Esophagus muscularis mucosa (tissue), 4 donors: ENCODE measurements at places on chromosomes 13 and 19. TPM values are rescaled to one million over a fixed set of nuclear protein-coding genes. Genes with fewer than 3 reads are reported as not detected.
A peak's percentile ranks its signal among the peaks of the same experiment; 100 is the strongest.

- no peaks in the 10 kb centered on the region for H3K27me3 ChIP-seq
- no peaks in the 10 kb centered on the region for H3K4me1 ChIP-seq
Observed at GRCh38 chr13:19818223-19818842, 35.6 kb upstream of the PSPC1 start.

DNA sequence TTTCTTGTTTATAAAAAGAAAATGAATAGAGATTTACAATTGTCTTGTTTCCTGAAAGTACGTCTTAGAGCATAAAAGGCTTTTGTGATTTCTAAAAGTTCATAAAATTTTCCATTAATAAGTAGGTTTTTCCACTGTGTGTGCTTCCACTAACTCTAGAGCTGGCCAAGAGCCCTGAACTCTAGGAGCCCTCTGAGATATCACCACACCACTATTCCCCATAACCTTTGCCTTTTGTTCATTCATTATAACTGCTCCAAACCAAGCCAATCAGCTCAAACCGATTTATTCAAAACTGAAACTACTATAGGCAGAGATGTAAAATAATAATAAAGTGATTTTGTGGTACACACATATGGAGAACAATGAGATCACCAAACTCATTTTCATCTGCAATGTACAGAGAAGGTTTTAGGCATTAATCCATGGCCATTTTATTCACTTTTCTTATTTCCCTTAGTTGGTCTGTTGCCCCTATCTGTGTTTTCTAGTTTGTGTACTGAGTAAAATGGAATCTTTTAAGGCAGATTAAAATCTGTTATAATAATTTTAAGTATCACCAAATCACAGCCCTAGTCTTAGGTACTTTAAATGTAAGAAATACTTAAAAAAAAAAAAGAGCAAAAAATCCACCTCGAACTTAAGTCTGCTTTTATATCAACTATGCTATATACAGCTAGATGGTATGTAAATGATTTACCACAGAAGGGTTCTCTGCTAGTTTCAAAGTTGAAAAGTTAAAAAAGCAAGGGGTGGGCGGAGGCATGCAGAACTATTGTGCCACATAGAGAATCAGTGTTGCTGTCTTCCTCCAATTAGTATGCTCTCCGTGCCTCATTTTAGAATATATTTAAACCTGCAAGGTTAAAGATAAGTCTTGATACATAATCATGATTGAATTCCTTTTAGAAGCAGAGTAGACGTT, 311.3 kb downstream of the KLF12 start:
- H3K27ac ChIP-seq: no peak overlapping the region
- no peak overlapping the region for H3K4me3 ChIP-seq
- DNase-seq: no peak
- H3K36me3 ChIP-seq: no peaks in the 10 kb centered on the region
- H3K27me3 ChIP-seq: no peaks in the 10 kb centered on the region

DNA sequence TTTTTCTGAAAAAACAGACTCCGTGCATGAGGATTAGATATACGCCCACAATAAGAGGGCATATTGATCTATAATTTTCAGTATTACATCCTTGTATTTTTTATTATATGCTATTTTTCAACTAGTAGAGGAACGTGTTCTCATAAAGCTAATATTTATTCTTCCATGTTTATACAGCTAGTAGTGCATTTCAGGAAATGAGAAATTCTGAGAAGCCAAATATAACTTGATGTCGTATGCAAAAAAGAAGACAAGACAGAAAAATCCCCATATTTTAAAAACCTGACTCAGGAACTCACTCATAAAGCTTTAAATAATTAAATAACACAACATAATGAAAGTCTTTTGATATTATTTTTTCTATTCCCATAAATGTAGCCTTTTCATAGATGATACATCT, 308.6 kb downstream of the ENOX1 start:
- H3K4me1 ChIP-seq: peaks cover 31% of the 10 kb centered on the region
- H3K27ac ChIP-seq: peak overlapping the region; percentile 38
- H3K36me3 ChIP-seq: no peaks in the 10 kb centered on the region
- no peak overlapping the region for H3K4me3 ChIP-seq
- no peaks in the 10 kb centered on the region for H3K27me3 ChIP-seq
- no peak for DNase-seq

TUBB4A gene
- 4.3 TPM for total RNA-seq

DNA sequence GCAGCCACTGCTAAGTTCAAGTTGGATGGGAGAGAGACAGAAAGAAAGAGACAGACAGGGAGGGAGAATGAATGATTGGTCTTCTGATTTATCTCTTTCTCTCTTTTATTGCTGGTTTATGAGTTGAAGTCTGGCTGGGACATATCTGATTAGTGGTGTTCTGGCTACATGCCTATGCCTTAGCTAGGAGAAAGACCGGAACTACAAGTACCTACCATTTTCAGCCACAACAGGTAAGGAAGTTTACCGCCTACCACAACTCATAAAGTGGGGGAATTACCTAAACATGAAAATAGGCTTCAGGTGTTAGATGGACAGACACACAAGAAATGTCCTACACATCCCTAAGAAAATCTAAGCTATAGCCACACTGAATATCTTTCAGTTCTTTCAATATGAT, 36.6 kb upstream of the GPC6 start:
- H3K4me1 ChIP-seq: no peaks in the 10 kb centered on the region
- H3K27me3 ChIP-seq: no peaks in the 10 kb centered on the region
- DNase-seq: no peak
- no peaks in the 10 kb centered on the region for H3K36me3 ChIP-seq

DNA sequence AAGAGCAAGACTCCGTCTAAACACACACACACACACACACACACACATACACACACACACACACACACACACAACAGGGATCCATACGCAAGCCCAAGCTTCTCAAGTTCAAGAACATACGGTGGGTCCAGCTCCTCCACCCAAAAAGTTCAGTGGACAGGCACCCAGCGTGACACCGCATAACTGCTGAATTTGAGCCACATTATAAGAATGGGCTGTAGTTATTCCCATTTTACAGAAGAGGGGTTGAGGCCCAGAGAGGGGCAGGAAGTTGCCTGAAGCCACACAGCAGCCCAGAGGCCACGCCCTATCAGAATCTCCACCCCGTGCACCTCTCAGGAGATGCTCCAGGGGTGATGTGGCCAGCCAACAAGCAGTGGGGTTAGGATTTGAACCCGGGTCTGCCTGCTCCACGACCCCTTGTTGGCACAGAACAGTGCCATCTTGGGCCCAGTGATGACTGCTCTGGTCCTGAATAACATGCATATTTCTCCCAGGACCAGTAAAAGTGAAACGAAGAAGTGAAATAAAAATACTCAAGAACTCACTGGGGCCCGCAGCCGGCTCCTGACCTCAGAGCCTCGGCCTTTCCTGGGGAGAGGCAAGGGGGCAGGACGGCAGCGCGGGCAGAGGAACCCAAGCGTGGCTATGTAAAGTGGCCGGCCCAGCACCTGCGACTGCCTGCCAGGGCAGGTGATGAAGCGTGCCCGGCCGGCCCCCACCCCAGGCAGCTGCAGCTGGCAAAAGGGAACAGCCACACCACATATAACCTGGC, 61.9 kb downstream of the AP1M1 start:
- H3K36me3 ChIP-seq: no peaks in the 10 kb centered on the region
- no peak overlapping the region for H3K4me3 ChIP-seq
- H3K27ac ChIP-seq: peak overlapping the region; percentile 73
- no peaks in the 10 kb centered on the region for H3K27me3 ChIP-seq

- H3K36me3 ChIP-seq: no peaks in the 10 kb centered on the region
- peak overlapping the region; percentile 81 for H3K27ac ChIP-seq
- DNase-seq: no peak
- peaks cover 44% of the 10 kb centered on the region for H3K4me1 ChIP-seq
- no peaks in the 10 kb centered on the region for H3K27me3 ChIP-seq
- no peak overlapping the region for H3K4me3 ChIP-seq
Observed at GRCh38 chr19:35122687-35123551, 7.3 kb downstream of the FXYD3 start.

DNA sequence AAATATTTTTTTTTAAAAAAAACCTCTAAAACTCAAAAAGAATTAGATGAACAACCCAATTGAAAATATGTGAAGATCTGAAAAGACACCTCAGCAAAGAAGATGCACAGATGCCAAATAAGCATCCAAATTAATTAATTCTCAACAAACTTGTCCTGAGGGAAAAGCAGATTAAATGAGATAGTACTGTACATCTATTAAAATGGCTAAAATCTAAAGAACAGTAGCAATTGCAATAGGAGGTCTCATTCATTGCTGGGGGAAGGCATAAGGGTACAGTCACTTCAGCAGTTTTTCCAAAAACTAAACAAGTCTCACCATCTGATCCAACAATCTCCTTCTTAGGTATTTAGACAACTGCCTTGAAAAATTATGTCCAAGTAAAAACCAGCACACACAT, 22.0 kb downstream of the PLPP2 start:
- no peak overlapping the region for H3K4me3 ChIP-seq
- peaks cover 24% of the 10 kb centered on the region for H3K27me3 ChIP-seq
- no peak for DNase-seq
- peaks cover 13% of the 10 kb centered on the region for H3K4me1 ChIP-seq
- H3K27ac ChIP-seq: no peak overlapping the region

DNA sequence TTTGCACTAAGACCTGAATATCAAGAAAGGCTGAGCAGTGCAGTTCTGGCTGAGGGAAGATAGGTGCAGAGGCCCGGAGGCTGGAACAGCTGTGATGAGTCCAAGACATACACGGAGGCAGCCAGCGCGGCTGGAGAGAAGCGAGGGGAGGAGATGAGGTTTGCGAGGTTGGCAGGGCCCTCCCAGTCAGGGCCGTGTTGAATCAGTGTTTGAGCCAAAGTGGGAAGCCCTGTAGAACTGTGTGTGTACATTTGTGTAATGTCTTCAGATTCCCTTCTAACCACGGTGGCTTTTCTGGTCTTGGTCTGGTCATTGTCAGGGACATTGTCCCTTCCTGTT, 34.9 kb downstream of the PAK4 start:
- peaks cover 73% of the 10 kb centered on the region for H3K4me1 ChIP-seq
- H3K27me3 ChIP-seq: no peaks in the 10 kb centered on the region
- peak overlapping the region; percentile 66 for H3K27ac ChIP-seq
- H3K4me3 ChIP-seq: no peak overlapping the region
- DNase-seq: no peak

SHISA2 gene
- 0.83 TPM for total RNA-seq

DNA sequence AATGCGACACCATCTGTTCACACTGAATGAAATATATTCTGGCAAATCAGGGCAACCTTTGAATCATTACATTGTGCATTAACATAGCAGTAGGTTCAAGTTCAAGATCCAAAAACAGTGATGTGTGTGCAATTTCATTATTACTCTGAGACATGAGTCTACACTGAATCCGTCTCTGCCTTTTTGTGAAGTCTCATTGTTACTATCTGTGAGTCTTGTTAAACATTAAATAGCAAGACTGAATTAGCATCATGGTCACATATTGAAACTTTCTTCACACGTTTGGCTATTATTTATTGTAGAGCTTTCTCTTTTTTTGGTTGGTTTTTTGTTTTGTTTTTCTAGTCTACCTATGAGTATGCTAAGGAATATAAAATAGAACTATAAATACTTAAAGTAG, 117.1 kb upstream of the SLITRK5 start:
- H3K27ac ChIP-seq: no peak overlapping the region
- no peak overlapping the region for H3K4me3 ChIP-seq
- H3K27me3 ChIP-seq: no peaks in the 10 kb centered on the region
- H3K36me3 ChIP-seq: no peaks in the 10 kb centered on the region
- DNase-seq: no peak

LSR gene
- total RNA-seq: 5.1 TPM

KCNC3 gene
- 0.42 TPM for total RNA-seq

MPND gene
- total RNA-seq: 6.4 TPM

- no peaks in the 10 kb centered on the region for H3K27me3 ChIP-seq
- H3K27ac ChIP-seq: no peak overlapping the region
- no peak overlapping the region for H3K4me3 ChIP-seq
- no peaks in the 10 kb centered on the region for H3K36me3 ChIP-seq
- peak; percentile 66 for DNase-seq
Observed at GRCh38 chr13:45878966-45879365, 27.4 kb upstream of the SIAH3 start.
